ENCODE measurements at places on chromosomes 4 and X.

DNA sequence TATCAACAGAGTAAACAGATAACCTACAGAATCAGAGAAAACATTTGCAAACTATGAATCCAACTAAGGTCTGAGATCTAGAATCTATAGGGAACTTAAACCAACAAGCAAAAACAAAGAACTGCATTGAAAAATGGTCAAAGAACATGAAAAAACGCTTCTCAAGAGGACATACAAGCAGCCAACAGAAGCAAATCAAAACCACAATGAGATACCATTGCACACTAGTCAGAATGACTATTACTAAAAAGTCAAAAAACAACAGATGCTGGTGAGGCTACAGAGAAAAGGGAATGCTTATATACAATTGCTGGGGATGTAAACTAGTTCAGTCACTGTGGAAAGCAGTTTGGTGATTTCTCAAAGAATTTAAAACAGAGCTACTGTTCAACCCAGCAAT lies 255.7 kb downstream of the TMEM47 start:
- DNase-seq: peak; percentile 54

- no peak for DNase-seq
Measured at GRCh38 chr4:133143775-133144430, 5.2 kb upstream of the PCDH10 start.

DNA sequence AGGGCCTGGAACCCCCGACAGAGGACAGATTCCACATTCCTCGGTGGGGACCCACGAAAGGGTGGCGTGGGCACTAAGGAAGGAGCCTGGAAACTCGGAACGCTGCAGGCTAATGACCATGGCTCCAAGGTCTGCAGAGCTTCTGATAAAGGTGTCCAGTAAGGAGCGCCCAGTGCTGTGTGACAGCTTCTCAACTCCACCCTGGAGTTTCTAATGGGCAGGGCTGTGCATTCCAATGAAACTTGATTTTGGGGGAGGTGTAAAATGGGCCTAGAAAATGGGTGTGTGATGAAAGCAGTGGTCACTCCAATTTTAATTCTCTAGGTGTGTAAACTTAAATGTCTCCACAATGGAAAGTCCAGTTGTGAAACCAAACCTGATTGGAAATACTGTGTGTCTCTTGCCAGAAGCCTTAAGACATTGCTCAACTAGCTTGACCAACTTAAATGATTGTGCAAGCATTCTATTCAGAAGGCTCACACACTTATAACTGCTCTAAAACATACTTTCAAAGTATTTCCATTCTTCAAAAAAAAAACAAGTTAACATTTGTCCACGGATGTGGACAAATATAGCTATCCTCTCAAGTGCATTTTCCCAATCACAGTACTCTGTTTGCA lies 52.1 kb downstream of the XAGE2 start:
- DNase-seq: no peak

DNA sequence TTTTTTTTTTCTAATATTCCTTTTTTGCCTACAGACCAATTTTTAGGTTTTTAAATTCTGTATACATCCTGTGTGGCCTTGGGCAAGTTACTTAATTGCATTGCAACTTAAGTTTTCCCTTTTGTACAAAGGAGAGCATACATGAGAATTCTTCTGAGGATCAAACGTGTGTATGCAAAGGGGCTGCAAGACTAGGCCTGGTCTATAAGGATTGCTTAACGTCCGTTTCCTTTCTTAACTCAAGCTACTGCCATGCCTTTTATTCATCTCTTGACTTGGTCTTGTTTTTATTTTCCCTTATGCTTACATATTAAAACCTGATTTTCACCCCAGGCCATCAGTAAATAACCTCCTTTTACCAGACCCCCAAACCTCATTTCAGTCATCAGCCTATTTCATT lies 13.6 kb downstream of the RBPJ start:
- peak; percentile 28 for DNase-seq

- no peak for DNase-seq
Measured at GRCh38 chrX:20595928-20596575, 329.3 kb upstream of the RPS6KA3 start.

DNA sequence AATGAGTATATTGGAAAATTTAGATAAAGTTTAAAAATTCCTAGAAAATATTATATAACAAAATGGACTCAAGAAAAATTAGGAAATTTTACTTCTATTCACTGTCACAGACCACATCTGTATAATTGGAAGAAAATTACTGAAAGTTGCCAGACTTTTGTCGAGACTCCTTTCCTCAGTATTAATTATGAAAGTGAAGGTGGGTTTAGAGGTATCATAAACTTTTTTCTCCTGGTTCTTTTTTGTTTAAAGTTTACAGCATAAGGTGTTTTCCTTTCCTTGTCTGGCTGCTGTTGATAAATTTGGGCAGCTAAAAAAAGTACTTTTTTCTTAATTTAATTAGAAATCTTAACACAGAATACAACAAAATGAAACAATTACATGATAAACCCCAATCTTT lies 6.7 kb upstream of the TEX13D start:
- DNase-seq: no peak

DNA sequence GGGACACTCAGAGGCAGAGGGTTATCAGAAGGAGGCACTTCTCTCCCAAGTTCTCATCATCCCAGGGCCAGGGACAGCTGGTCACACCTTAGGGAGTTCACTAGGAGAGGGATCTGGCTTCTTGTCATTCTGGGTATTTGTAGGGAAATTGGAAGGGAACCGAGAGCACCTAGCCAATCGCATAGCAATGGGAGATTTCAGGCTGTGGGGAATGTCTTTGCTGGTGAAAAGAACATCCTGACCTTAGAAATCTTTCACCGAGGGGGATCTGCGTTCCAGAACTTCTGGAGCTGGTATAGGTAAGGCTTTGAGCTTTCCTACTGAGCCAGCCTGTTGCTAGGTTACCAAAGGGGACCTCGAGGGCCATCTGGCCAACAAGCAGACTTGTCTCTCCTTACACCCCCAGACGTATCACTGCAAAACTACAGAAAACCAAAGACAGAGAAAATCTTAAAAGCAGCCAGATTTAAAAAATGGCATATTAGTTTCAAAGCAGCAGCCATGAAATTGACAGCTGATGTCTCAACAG lies 6.8 kb downstream of the HTT-AS start:
- no peak for DNase-seq

GRCh38 chr4:51880016-51880915 lies 37.3 kb downstream of the DCUN1D4 start:
- no peak for DNase-seq

DNA sequence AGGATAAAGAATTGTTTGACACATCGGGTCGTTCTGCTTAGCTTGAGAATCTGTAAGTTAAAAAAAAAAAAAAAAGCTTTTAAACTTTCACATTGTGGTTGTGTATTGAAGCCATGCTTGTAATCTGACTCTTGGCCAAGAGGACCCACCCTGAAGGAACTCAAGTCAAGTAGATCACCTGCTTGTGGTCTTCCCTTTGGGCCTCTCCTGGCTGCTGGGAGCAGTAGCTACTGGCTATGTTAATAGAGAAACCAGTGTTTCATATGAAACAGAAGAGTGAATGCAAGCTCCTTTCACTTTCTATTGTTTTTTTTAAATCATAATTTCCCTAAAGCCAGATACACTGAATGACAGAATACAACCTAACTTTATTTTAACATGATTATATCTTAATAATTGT lies 402.4 kb upstream of the NDST4 start:
- DNase-seq: no peak

DNA sequence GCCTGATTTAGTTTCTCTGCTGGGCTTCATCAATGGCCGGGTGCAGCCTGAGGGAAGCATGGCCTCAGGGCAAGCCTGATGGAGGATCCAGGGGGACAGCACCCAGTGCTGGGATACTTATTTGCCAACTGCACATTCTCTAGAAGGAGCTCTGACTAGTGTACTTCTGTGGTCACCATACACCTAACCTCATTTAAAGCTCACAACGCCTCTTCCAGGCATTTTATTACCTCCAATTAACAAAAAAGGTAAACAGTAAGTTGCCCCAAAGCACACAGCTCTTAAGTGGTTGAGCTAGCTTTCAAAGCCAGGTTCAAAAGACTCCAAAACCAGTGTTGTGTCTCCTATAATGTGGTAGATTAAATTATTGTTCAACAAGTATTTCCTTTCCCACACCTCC lies 26.8 kb upstream of the ATXN3L start:
- no peak for DNase-seq

DNA sequence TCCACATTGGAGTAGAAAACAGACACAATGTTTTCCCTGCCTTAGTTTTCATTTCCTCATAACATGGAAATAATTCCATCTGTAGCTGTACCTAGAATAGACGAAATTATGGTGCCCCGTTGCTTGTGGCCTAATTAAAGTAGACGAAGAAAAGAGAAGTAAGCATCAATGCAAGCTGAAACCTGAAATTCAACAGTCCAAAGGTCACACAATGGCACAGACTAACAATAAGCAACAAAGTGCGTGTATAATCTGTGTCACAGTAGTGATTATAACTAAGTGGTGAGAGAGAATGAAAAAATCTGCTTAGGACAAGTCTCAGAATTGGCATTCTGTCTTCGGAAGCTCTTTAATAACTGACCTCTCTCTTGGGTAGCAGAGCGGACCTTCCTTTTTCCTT lies 24.3 kb downstream of the MAGEB17 start:
- DNase-seq: no peak

- DNase-seq: peak; percentile 9
Measured at GRCh38 chr4:106647451-106647850, 278.9 kb upstream of the GIMD1 start.

Data from foreskin melanocyte (primary cell).